ENCODE measurements at places on chromosomes 6 and 20.
A peak's percentile ranks its signal among the peaks of the same experiment; 100 is the strongest.

- DNase-seq: no peak
Measured at GRCh38 chr20:18190338-18191233, 52.9 kb downstream of the KAT14 start.

DNA sequence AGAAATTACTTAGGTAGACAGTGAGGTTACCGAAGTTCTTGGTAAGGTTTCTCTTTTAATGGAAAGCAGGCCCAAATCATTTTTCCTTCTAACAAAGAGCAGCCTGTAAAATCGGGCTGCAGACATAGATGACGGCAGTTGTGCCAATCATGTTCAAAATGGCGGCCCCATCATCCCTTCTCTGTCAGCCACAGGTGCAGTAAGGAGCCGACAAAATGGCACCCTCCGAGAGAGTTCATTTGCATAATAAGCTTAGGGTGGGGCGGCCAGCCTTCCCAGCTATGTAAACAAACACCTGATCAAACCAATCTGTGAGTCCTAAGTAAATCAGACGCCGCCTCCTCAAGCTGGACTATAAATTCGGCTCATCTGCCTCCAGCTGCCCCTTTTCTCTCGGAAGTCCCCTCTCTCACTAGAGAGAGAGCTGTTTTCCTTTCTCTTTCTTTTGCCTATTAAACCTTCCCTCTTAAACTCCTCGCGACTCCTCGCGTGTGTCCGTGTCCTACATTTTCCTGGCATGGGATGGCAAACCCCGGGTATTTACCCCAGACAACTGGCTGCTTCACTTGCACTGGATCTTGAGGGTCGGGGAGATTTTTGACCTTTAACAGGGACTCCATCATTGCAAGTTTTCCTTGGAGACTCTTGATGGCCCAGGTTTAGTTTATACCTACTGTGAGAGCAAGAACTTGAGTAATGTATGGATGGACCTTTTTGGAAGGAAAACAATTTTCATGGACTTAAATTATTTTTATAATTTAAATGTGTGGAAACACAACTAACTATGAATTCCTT, 8.9 kb upstream of the DDR1 start:
- no peak for DNase-seq

GRCh38 chr6:101401792-101402621, 8.5 kb downstream of the GRIK2 start:
- DNase-seq: no peak

DNA sequence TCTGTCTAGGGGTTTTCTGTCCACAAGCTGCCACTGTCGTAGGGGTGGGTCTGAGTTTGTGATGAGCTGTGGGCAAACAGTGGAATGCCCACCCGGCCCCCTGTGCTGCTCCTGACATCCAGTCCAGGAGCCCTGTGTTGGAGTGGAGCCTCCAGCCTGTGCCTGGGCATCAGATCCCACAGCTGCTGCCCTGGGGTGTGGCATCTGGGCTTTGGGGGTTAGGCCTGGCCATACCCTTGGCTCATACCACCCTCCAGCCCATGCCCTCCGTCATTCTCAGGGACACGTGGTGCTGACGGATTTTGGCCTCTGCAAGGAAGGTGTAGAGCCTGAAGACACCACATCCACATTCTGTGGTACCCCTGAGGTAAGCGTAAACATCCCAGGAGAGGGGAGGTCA, 12.9 kb downstream of the SGK2 start:
- DNase-seq: no peak

GRCh38 chr6:44737829-44738528, 350.5 kb downstream of the CDC5L start:
- DNase-seq: no peak

- DNase-seq: no peak
Measured at GRCh38 chr6:90315354-90315950, 18.8 kb upstream of the BACH2 start.

- DNase-seq: no peak
Measured at GRCh38 chr20:4947817-4948559, 53.3 kb downstream of the SLC23A2 start.

DNA sequence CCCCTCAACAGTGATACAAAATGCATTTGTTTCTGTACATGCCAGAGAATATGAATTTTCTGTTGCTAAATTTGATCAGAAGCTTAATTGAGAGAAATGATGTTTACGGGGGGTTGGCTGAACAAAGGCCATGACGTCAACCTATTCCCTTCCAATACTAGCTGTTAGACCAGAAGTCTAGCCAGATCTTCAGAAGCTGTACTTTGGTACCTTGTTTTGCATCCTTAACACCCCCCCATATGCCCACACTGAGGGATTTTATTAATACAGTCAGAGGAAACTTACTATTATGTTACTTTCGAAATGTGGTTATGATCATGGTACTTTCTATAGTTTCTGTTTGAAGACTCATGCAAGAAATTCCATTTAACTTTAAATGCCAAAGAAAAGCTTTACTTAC, 3.1 kb downstream of the NCOA7 start:
- DNase-seq: no peak

DNA sequence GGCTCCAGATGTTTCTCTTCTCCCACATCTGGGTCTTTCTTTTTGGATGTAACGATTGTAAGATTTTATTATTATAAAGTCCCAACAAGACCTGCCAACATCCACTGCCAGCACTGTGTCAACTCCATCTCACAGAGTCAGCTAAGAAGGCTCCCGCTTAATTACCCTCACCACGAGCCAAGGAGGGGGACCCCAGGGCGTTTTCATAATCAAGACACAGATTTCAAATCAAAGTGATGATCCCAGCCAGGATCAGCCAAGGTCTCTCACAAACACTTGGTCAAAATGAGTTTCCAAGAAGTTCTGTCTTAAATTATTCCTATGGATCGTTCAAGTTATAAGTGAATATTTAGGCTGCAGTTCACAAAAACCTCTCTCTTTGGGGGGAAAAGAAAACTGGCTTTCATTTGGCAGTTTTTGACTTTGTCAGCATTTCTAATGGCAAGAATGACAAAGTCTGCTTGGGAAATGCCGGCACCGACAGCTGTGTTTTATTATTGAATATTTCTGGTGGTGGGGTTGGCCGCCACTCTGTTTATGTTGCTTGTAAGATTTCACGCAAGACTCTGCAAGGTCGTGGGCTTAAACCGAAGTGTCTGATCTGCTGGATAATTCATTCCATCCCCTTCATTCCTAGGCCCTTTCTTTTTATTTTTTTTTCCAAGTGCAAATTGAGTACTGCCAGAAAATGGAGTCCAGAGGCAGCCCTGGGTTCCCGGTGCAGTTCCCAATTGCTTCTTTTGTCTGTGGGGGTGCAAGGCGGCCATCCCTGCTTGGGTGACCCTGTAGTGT, 170.2 kb upstream of the PMEPA1 start:
- DNase-seq: peak; percentile 93

DNA sequence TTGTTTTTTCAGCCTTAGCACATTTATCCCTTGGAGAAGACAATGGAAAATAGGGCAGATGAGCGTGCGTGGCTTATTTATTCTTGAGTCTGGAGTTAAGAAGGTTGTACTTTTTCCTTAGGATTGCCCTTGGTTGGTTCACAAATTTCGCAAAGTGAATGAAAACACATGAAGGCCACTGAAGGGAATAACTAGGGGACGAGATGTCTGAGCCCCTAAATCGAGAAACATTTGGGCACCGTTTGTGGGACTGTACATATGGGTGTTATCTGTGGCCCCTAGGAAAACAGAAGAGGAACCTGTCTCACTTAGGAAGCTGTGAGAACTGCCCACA, 19.4 kb upstream of the TRIM27 start:
- DNase-seq: no peak

- DNase-seq: no peak
Measured at GRCh38 chr6:144651234-144651633, 366.1 kb downstream of the UTRN start.

GRCh38 chr20:555976-556385, 12.4 kb upstream of the CSNK2A1 start:
- no peak for DNase-seq

DNA sequence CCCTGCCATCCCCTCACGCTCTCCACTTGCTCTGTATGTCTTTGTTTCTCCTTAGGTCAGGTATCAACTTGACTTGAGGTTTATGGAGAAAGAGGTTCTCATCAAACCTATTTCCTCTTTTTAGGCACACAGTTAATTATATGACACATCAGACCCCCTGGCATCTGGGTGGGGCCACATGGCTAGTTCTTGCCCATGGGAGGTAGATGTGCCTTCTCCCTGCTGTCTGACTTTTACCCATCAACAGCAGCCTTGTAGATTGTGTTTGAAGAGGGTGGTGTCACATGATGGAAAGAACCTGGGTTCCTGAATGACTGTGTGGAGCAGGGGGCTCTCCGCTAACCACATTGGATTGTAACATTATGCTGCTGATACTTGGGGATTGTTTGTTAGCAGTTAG, 7.2 kb upstream of the UQCC2 start:
- DNase-seq: no peak

GRCh38 chr20:48080583-48080982, 295.3 kb upstream of the SULF2 start:
- no peak for DNase-seq

GRCh38 chr20:62671765-62672164, 29.5 kb downstream of the SLCO4A1 start:
- no peak for DNase-seq

DNA sequence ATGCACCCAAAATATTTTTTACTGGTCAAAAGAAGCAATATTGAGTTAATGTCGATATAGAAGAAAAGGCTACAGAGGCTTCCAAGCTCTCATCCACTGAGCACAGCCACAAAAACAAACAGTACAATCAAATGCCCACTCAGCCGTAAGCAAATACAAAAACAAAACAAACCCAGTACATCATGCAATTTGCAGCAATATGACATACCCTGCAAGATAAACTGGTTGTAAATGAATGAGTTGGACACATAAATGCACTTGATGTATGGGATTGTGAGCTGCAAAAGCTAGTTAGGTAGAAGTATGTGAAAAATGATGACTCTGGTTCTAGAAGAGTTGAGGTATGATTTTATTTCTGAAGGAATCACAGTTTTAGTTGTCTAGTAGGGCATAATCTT, 83.9 kb downstream of the SESN1 start:
- DNase-seq: no peak

GRCh38 chr6:101281266-101281665, 112.2 kb upstream of the GRIK2 start:
- no peak for DNase-seq

GRCh38 chr20:25408170-25408547, 686 bp downstream of the GINS1 start:
- DNase-seq: no peak

DNA sequence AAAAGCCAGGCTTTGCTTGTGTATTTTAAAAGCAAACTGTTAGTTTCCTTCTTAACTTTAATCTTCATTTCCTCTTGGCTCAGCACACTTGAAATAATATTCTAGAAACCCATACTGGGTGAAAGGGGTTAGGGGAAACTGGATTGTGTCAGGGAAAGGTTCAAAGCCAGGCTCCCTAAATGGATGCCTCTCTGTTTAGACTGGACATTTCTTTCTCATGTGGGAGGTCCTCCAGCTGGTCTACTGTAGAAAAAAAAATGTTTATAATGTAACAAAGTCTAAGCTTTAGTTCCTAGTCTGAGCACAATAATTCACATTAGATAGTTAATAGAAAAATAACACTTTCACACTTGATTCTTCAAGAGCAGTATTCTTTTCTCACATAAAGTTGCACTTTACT, 89.0 kb upstream of the AKIRIN2 start:
- no peak for DNase-seq

DNA sequence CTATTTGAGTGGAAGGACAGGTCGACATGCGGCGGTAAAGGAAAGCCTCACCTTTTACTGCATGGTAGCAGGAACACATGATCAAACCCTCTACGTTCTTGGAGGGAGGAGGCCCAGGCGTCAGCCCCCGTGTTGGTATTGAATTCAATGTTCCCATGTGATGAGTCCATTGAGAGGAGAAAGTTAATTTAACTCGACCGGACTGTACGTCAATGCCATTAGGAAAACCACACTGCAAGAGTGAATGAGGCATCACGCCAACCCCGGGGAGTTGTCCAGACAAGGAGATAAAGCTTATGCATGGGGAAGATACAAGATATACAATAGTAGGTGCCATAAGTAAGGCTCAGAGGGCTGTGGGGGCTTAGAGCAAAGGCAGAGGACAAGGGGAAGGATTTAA, 213.9 kb upstream of the ECI2 start:
- no peak for DNase-seq

GRCh38 chr6:45727819-45728449, 287.7 kb downstream of the CLIC5 start:
- no peak for DNase-seq

- no peak for DNase-seq
Measured at GRCh38 chr6:107192830-107193229, 77.5 kb upstream of the BEND3 start.

DNA sequence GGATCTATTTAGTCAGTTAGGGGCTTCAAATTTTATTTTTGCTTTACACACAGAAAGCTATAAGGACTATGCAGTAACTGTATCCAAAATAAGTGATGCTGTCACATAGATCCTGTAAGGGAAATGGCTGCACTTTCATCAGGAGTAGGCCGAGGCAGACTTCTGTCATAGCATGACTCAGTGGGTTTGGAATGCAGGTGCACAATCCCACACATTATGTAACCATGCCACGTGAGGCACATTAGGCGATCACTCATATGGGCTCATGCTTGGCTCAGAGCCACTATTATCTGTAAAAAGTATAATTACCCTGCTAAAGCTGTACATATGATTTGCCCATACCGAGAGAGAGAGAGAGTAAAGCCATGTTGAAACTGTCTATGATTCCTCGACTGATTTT, 1189.4 kb upstream of the EYS start:
- DNase-seq: no peak

- DNase-seq: no peak
Measured at GRCh38 chr20:39658662-39659409, 696.7 kb downstream of the DHX35 start.
